SHP77 (cell line): ENCODE measurements at places on chromosomes 1 and 21.

DNA sequence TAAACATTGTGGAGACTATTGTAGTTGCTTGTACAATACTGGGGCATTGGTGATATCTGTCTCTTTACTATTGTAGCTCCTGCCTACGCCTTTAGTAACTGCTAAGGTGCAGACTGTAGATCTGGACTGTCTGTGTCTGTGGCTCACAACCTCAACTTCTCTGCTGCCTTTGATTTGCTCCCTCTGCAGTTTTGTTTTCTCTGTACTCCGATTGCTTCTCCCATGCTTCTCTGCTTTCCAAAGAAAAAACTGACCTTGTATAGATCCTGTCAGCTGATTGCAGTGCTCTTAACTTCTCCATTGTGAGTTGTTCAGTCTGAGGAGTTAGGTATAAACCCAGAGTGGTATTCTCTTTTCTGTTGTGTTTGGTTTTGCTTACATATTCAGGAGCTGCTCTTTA, 15.3 kb downstream of the MAGI3 start:
- DNase-seq = no peak

DNA sequence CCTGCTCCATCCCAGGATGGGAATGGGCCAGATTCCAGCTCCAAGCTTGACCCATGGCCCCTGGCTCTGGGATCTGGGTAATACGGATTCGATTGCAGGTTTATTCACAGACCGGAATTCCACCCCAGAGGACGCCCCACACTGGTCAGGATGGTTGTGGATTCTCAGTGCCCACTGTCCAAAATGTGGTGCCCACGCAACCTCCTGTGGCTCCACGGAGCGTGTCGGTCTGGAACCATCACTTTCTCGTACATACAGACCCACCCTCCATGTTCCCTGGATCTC, 31.6 kb downstream of the KRTAP10-1 start:
- no peak for DNase-seq

DNA sequence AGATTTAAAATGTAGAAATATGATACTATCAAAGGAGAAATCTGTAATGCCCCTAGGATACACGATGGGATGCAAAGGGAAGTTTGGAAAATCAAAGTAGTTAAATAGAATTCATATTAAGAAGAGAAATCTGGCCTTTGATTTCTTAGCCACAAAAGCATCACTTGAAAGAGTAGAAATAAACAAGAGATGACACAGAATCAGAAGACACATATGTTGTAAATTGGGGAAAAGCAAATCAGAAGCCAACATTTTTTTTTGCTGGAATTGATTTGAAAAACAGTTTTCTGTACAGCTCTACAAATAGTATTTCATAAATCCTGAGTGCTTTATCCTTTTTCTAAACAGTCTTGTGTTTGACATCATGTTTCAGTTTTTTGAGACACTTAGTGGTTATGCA, 12.4 kb upstream of the TNFSF18 start:
- no peak for DNase-seq

DNA sequence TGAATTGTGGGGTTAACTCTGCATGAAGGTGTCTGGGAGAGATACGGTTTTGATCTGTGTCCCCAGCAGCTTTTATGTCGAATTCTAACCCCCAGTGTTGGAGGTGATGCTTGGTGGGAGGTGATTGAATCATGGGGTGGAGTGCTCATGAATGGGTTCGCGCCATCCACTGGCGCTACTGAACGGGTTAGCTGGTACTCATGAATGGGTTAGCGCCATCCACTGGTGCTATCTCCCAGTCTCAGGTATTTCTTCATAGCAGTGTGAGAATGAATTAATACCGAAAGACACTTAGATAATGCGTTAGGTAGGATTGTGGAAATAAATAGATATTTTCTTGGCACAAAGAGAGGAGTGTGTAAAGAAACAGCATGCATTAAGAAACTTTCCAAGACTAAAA, 32.9 kb upstream of the CLDN8 start:
- no peak for DNase-seq
